Small intestine (tissue), 16 donors: ENCODE measurements at places on chromosomes 5 and 9. TPM values are rescaled to one million over a fixed set of nuclear protein-coding genes. Genes with fewer than 3 reads are reported as not detected.
A peak's percentile ranks its signal among the peaks of the same experiment; 100 is the strongest.

The ENHO gene
- 8.5 TPM for polyA plus RNA-seq

The PTTG1 gene
- 8.4 TPM for polyA plus RNA-seq

DNA sequence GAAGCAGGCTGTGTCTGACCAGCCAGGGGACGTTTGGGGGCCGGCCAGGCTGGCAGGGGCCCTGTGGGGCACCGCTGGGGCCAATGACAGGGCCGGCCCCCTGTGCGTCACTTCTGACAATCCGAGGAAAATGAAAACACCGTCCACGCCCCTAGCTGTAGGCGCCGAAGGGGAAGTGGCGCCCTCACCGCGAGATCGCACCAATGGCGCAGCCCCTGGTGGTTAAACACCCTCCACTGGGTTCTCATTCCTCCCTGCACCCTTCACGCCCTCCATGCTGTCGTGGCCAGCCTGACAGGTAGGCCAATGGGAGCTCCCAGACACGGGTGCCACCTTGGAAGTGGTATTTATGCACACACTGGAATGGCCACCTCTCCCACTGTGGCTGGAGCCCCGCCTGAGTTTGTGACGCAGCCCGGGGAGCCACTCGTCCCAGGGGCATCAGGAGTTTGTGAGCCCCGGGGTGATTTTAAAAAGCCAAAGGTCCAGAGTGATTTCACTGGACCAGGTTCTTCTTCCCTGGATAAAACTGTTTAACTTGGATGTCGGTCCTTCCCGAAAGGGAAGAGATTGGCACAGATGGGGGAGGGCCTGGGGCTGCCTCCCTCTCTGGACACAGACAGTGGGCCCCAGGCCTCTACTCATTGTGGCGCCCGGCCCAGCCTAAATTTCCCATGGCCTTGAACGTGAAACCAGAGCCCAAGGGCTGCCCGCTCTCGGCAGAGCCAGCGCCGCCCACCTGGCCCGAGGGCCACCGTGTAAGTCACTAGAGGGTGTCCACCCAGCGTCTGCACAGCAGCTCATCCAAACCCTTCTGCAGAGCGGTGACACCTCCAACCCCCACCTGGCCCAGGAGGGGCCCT, 49.7 kb downstream of the NKD2 start:
- no peaks in the 10 kb centered on the region for H3K27me3 ChIP-seq
- H3K4me1 ChIP-seq = no peaks in the 10 kb centered on the region
- no peak overlapping the region for H3K4me3 ChIP-seq
- DNase-seq = no peak

GRCh38 chr5:135979510-135979909, 24.7 kb upstream of the LECT2 start:
- H3K4me1 ChIP-seq = no peaks in the 10 kb centered on the region
- no peak overlapping the region for H3K27ac ChIP-seq
- H3K27me3 ChIP-seq = peaks cover 3% of the 10 kb centered on the region
- no peaks in the 10 kb centered on the region for H3K36me3 ChIP-seq

DNA sequence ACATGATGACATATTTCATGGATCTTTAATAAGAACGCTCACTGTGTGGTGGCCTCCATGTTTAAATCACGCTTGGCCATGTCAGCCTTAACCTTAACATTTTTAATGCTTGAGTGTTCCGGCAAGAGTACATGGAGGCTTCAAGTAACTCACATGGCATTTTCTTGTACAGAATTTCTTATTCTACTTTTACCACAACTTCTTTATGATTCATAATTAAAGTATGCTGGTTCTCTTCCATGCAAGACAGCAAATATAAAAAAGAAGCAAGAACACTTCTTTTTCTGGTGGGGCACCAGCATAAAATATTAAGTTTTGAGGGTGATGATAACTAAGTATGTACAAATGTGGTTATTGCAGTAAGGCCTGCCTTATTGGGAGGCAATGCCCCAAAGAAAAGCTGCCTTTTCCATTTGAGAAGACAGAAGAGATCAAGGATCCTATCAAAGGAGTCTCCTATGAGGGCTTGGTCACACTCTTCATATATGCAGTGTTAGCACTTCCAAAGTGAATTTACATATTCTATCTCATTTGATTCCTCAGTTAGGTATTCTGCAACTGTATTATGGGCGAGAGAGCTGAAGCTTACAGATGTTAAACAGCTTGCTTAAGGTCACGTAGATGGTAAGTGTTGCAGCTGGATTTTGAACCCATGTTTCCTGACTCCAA, 382.7 kb upstream of the MEF2C start:
- H3K27ac ChIP-seq = no peak overlapping the region
- DNase-seq = no peak
- H3K4me1 ChIP-seq = no peaks in the 10 kb centered on the region
- no peaks in the 10 kb centered on the region for H3K36me3 ChIP-seq
- H3K27me3 ChIP-seq = no peaks in the 10 kb centered on the region
- no peak overlapping the region for H3K4me3 ChIP-seq

GRCh38 chr5:54738118-54738972, 220.8 kb downstream of the SNX18 start:
- no peak for DNase-seq
- peaks cover 4% of the 10 kb centered on the region for H3K4me1 ChIP-seq
- no peaks in the 10 kb centered on the region for H3K27me3 ChIP-seq
- H3K36me3 ChIP-seq = no peaks in the 10 kb centered on the region
- H3K4me3 ChIP-seq = no peak overlapping the region

DNA sequence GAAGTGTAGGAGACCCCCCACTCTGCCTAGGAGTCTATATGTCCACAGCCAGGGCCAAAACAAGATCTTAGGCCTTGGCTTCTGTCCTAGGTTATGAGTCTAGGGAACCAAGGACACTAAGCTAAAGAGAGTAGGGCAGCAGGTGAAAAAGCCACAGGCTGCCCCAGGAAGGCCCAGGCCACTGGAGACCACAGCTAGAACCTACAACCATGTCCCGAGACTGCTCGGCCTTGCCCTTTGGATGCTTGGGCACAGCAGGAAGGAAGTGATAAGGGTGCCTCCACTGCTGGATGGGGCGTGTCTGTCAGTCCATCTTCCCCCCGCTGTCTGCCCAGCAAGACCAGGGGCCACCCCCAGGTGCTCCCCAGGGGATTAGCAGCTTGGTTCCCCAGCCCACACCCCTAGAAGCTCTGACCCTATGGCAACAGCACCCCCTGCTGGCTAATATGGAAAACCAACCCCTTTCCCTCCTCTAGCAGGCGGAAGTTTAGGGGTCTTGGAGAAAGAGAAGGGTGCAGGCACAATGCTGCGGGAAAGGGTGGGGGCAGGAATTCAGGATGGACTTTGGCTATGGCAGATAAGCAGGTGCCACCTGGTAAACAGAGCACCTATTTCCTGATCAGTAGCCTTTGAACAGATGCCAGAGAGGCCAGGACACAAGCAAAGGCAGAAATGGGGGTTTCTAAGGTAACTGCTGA, 10.5 kb upstream of the IRF1 start:
- peak overlapping the region; percentile 98 for H3K27ac ChIP-seq
- H3K4me1 ChIP-seq = peaks cover 21% of the 10 kb centered on the region
- no peaks in the 10 kb centered on the region for H3K36me3 ChIP-seq
- no peak overlapping the region for H3K4me3 ChIP-seq
- DNase-seq = peak; percentile 97
- H3K27me3 ChIP-seq = no peaks in the 10 kb centered on the region

- H3K27me3 ChIP-seq = no peaks in the 10 kb centered on the region
- no peaks in the 10 kb centered on the region for H3K36me3 ChIP-seq
- no peak overlapping the region for H3K27ac ChIP-seq
Measured at GRCh38 chr5:176183321-176184074, 54.7 kb upstream of the SIMC1 start.

DNA sequence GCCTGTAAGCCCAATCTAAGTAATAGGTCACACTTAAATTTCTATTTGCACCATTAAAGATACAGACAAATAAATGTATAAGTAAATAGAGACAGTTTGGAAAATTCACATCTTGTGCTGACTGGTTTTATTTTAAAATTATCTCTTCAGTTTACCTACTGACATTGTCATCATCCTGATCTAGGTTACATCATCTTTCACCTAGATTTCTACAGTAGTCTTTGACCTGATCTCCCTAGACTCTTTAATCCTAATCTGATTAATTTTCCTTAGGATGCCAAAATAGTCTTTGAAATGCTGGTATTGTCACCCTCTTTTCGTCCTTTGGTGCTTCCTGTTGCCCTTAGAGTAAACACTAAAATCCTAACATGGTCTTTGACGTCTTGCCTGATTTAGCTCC, 43.9 kb downstream of the NDUFS4 start:
- H3K36me3 ChIP-seq = peaks cover 2% of the 10 kb centered on the region
- no peak overlapping the region for H3K27ac ChIP-seq
- no peak for DNase-seq
- no peak overlapping the region for H3K4me3 ChIP-seq
- H3K27me3 ChIP-seq = no peaks in the 10 kb centered on the region
- peaks cover 1% of the 10 kb centered on the region for H3K4me1 ChIP-seq

- H3K27me3 ChIP-seq = no peaks in the 10 kb centered on the region
- peaks cover 9% of the 10 kb centered on the region for H3K4me1 ChIP-seq
- H3K36me3 ChIP-seq = peaks cover 68% of the 10 kb centered on the region
- no peak overlapping the region for H3K4me3 ChIP-seq
- H3K27ac ChIP-seq = no peak overlapping the region
- no peak for DNase-seq
Measured at GRCh38 chr9:130448035-130448624, 3.4 kb downstream of the ASS1 start.

GRCh38 chr9:98660541-98660940, 48.2 kb downstream of the GABBR2 start:
- DNase-seq = no peak
- H3K4me1 ChIP-seq = no peaks in the 10 kb centered on the region
- no peaks in the 10 kb centered on the region for H3K36me3 ChIP-seq
- no peak overlapping the region for H3K27ac ChIP-seq
